NCI-H1694 (cell line): ENCODE measurements at places on chromosomes 2 and 18.
A peak's percentile ranks its signal among the peaks of the same experiment; 100 is the strongest.

DNA sequence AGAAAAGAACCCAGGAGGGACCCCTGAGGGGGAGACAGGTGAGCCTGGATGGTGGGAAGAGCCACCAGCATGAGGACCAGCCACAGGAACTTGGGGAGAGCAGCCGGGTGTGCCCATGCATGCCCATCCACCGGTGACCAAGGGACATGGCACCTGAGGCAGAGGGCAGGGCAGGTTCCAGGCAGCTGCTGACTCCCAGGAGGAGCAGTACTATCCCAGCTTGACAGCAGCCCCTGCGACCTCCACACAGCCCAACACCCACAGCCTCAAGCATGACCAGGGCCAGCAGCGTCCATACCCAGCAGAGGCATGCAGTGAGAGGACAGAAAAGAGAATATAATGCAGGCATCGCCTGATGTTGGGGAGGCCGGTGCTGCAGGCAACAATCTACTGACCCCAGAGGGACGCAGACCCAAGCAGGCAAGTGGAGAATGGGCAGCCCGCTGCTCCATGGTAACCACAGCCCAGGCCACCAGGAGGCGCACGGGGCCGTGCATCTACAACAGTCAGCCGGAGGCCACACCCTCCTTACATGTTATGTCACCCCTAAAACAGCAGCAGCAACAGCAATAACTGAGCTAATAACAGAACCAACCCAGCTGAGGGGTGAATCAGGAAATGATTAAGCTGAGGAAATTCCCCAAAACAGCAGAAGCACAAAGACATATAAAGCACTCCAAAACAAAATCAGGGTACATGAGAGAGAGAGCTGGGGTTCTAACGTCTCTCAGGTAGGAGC, 44.1 kb downstream of the ANKMY1 start:
- peak; percentile 53 for DNase-seq

DNA sequence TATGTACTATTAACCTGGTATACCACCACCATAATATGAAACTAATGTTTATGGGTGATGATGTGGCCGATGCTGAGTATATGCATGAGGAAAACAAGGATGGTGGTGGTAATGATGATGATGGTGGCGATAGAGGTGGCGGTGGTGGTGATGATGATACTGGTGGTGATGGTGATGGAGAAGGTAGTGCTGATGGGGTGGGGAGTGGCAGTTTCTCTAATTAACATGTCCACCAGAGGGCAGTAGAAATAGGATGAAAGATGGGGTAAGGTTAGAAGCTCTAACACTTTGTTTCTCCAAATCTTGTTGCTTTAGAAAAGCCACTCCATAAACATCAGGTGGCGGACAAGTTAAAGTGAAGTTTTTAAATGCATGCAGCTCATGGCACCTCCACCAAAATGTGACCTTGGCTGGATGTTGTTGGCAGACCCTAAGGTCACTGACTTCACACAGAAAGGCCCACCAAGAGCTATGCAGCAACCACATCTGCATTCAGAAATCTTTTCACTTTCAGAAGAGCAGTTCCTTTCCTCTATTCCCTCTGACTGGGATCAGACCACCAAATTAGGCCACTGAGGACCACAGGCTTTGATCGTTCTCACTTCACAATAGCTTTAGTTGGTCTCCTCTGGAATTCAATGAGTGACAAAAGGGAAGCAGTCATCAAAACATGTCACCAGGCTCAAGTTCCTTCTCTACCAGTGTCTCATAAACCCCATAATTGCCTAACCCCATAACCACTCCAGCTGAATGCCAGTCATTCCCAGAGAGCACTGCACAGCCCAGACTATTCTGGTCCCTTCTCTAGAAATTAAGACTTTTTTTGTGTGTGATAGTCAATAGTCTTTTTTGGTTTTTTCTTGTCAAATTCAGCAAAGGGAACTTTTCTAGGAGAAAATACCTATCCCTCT, 7.5 kb upstream of the BCL11A start:
- DNase-seq = peak; percentile 64

DNA sequence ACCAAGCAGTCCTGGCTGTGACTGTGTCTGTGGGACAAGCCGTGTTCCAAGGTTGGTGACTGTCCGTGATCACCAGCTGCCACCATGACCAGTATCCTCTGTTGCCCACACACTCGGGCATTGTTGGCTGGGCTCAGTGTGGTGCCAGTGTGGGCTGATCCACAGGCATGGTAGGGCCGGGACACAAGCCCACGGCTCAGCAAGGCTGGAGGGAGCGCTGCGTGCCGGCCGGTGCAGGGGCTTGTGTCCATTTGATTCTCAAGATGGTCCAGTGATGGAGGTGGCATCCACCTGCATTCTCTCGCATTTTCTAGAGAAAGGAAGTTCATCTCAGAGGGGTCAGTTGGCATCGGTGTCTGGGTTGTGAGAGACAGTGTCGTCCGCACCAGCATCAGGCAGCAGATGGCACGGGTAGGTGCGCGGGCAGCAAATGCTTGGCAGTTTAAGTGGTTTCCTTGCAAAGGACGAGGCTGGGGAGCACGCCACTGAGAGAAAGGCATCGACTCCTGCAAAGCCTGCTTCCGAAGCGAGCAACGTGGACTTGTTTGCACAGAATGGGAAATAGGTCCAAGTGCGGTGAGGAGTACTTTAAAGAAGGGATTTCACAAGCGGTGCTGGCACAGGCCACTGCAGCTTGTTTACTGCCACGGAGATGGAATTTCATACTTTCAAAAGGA, 20.9 kb downstream of the TWIST2 start:
- no peak for DNase-seq

- no peak for DNase-seq
These were observed 148.5 kb upstream of the SATB2 start for GRCh38 chr2:199606193-199606780.

DNA sequence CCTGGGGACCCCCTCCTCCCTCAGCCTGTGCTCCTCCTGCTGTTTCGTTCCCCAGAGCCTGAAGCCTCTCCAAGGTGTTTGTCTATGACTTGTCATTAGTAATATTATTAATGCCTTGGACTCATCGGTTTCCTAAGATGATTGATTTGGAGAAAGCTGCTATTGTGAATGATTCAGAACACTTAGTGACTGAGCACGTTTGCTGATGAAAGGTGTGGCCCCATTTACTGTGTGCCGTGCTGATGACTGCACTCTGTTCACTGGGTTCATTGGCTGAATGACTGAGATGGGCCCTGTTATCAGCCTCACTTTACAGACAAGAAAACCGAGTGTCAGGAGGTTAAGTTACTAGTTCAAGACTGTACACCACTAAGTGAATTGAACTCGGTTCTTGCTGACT, 111.4 kb downstream of the SPP2 start:
- DNase-seq = no peak

DNA sequence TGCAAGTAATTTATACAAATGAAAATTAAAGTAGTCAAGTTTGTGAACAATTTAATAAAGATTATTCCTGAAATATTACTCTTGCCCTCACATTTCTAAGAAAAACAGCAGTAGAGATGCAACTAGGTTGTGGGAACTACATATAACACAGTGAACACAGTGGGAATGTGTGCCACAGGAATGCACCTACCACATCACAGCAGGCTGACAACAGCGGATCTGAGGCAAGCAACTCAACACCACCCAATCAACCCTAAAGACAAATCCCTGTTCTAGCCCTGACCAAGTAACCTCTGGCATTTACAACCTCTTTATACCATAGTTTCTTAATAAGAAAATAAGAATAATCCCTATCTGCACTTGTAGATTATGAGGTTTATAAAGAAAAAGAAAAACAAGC, 23.4 kb downstream of the MBOAT2 start:
- no peak for DNase-seq

- DNase-seq = no peak
These were observed 40.3 kb upstream of the FAM171B start for GRCh38 chr2:186653511-186653910.

DNA sequence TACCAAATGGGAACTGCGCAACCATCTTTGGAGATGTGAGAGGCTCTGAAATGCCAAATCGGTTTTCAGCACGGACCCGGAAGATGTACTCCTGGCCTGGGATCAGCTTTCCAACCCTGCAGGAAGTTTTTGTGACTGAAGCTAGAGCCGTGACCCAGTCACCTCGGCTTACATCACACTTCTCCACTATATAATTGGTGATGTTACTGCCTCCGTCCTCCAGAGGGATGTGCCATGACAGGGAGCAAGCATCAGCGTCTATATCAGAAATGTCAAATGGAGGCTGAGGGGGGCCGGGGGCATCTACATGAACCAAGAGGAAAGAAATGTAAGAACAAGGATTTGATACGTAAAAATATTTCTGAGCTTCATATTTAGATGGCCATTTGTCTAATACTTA, 104.4 kb downstream of the PLEKHA3 start:
- DNase-seq = no peak

DNA sequence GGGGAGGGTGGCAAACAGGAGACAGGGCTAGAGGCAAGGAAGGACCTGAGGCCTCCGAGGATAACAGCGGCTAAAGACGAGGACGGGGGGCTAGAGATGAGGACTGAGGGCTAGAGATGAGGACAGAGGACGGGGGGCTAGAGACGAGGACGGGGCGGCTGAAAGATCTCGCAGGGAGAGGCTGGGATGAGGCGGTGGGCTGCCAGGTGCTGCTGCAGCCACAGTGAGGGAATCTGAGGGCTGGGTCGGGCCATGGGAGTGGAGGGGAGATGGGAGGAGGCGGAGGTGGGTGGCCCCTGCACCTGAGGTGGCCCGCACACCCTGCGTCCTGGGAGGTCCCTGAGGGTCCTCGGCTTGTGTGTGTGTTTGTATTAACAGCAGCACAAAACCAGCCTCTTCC, 350.2 kb upstream of the SALL3 start:
- no peak for DNase-seq

DNA sequence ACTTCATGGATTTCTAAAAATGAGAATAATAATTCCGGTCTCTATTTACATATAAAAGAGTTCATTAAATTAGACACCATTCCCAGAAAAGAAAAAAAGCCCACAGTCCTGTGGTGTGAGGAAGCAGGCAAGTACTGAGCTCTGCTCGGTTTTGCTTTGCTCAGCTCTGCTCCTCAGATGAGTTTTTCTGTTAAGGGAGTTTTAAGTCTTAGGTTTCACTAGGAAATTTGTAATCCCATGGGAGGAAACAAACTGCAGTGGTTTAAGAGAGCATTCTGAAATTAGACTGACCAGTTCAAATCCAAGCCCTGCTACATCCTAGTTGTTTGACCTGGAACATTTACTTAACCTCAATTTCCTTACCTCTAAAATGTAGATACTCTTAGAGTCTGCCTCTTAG, 338.6 kb upstream of the MMADHC start:
- DNase-seq = no peak

GRCh38 chr2:196205011-196205766, 33.8 kb upstream of the STK17B start:
- DNase-seq = no peak

DNA sequence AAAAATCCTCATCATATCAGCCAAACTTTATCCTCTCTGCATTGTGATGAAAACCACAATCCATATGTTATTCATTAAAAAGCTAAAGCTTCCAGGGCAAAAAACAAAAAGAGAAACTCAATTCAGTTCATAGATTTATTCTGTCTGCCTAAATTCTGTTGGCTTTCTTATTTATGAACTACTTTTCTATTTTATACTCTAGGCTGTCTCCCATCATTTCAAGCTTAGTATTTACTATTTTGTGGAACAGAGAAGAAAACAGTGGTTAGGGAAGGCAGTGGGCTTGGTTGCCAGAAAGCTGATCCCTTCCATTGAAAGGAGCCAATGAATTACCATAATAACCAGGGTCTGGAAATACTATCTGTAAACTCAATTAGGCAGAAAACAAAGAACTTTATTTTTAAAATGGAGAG, 71.8 kb downstream of the RAPH1 start:
- no peak for DNase-seq

DNA sequence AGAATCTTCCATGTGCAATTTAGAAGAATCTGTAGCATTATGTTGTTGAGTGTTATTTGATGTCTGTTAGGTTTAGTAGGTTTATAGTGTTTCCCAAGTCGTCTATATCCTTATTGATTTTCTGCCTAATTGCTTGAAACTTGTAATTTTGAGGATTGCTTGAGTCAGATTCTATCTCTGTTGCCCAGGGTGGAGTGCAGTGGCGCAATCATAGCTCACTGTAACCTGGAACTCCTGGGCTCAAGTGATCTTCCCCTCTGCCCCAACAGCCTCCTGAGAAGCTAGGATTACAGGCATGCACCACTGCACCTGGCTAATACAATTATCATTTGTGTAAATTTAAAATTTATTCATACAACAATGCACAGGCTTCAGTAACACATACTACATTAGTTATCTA, 3.1 kb upstream of the TCF23 start:
- DNase-seq = no peak

DNA sequence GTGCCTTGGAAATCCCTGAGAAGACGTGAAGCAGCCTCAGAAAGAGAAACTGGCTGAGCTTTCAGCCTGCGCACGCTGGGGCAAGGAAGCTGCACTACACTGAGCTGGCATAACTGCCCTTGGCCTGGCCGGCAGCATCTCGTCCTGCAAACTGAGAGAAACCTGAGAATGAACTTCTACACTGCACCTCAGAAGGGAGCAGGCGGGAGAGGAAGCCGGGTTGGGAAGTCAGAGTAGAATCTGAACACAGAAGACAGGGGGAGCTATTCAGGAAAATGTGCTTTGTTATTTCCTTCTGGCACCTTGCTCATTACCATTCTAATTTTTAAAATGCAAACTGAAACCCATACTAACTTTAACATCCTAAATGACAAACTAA, 70.9 kb downstream of the ZEB2 start:
- DNase-seq = no peak

DNA sequence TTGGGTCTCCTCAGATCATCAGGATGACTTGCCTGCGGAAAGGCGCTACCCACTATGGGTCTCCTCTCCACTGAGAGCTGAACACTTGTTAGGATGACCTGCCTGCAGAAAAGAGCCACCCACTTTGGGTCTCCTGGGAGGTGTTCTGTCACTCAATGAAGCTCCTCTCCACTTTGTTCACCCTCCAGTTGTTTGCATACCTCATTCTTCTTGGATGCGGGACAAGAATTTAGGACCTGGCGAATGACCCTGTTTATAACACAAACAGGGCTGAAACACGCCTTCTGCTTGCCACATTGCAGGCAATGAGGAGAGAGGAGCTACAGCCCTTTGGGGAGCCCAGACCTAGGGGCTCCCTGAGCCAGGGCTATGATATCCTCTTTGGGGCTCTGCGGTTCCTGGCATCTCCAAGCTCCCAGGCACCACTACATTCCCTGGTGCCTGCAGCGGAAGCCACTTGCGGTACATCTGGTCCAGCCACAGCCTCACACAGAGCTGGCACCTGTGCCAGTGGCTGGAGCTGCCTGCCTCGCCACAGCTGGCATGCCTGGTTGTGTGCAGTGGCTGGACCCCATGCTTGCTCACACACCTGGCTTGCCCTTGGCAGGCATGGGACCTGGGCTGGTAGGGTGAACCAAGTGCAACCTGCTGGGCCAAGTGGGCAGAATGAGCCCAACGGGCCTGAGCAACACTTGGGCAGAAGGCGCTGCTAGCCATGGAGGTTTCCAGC, 20.6 kb downstream of the ANKRD29 start:
- no peak for DNase-seq

- no peak for DNase-seq
These were observed 217.0 kb downstream of the MBD5 start for GRCh38 chr2:148237911-148238310.

- DNase-seq = no peak
These were observed 265.3 kb downstream of the SETBP1 start for GRCh38 chr18:44945888-44946401.
